ENCODE measurements at places on chromosomes 5 and 9.

GRCh38 chr5:150159741-150160179 lies 4.1 kb upstream of the PDGFRB start:
- no peak for DNase-seq

DNA sequence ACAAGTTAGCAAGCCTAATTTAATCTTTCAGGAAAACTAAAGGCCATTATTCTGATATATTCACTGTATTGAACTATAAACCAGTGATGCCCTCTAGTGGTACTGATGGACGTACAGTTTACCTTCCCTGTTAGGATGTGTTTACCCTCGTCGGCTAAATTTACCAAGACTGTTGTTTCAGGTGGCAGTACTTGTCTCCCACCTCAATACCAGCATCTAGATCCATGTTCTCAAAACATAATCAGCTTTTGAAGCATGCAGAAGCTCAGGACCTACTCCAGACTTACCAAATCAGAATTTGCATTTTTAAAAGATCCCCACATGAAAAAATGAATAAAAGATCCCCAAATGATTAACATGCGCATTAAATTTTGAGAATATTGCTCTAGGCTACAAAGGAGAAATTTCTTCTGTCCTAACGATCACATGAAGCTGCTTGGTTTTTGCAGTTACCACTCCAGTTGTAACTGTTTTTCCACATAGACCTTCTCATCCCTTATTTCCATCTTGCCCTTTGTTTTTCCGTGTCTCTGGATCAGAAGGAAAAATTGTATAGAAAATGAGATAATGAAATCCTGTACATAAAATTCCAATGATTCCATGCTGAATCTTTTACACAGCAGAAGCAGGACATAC lies 3.2 kb upstream of the BAAT start:
- DNase-seq = no peak

- no peak for DNase-seq
These were observed 71.0 kb upstream of the MOCS2 start for GRCh38 chr5:53180538-53180937.

- no peak for DNase-seq
These were observed 215.3 kb upstream of the S1PR3 start for GRCh38 chr9:88775966-88776365.

- DNase-seq = no peak
These were observed 1.1 kb downstream of the JADE2 start for GRCh38 chr5:134526483-134527155.

DNA sequence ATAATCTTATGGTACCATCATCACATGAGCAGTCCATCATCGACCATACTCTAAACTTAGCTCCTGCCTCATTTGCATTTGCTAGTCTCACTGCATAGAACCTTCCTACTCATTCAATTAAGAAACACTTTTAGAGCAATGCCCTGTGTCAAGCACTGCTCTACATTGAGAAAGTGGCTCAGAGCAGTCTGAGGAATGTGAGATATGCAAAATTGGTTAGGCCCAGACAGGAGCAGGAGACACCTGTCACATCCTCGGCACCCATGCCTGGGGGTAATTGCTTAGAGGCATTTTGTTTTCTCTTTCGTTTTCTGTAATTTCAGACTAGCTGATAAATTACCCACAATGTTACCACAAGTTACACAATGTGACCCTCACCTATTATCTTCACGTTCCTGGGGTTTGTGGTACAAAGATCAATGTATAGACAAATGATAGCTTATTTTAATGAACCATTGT lies 4.9 kb upstream of the RARS1 start:
- DNase-seq = no peak

- no peak for DNase-seq
These were observed 26.7 kb downstream of the FBXO10 start for GRCh38 chr9:37549527-37549926.

- no peak for DNase-seq
These were observed 518.9 kb downstream of the PRELID2 start for GRCh38 chr5:145316282-145316681.

GRCh38 chr5:141864371-141865370 lies 13.5 kb downstream of the PCDH1 start:
- no peak for DNase-seq

GRCh38 chr9:136136127-136136925 lies 17.7 kb upstream of the TMEM250 start:
- DNase-seq = no peak

DNA sequence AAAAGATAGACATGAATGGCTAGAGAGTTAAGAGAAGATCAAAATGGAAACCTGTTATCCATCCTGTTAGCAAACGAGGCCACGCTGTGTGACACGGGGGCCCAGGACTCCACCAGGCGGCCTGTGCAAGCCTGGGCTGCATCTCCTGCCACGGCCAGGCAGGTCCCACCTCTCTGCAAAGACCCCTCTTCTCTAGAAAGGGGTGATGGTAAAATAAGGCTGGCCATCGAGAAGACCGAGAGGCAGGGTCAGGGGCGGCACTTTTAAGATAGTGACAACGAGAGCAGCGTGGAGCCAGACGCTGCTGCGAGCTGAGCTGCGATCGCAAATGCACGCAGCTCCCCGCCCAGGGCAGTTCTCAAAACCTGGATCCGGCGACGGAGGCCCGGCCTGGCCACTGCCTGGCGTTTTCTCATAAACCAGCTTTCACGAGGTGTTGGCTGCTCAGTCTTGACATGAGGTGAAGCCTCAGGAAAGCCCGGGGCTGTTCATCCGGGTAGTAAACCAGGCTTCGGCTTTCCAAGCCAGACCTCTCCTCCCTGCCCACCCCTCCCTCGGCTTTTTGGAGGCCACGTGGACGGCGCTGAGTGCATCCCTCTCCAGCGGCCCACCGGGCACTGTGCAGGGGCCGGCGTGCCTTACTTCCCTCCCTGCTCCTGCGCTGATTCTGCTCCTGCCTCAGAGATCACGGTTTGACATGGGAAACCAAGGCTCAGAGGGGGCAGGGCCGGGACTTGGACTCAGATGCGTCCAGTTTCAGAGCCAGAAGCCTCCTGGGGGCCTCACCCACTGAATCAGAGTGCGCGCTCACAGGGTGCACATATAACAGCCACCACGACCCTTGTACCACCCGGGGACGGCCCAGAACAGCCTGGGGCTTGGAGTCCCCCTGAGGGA lies 151.6 kb upstream of the PHYKPL start:
- no peak for DNase-seq

Data from smooth muscle cell of the brain vasculature (primary cell).